ENCODE measurements at places on chromosomes 11 and 22. TPM values are rescaled to one million over a fixed set of nuclear protein-coding genes. Genes with fewer than 3 reads are reported as not detected.

GRCh38 chr11:92204731-92205130, 19.9 kb upstream of the FAT3 start:
- no peaks in the 10 kb centered on the region for H3K36me3 ChIP-seq
- H3K27me3 ChIP-seq = no peaks in the 10 kb centered on the region
- no peak overlapping the region for H3K27ac ChIP-seq
- DNase-seq = no peak
- H3K4me3 ChIP-seq = no peak overlapping the region

- no peak overlapping the region for H3K4me3 ChIP-seq
- H3K27ac ChIP-seq = no peak overlapping the region
- DNase-seq = no peak
- no peaks in the 10 kb centered on the region for H3K27me3 ChIP-seq
- H3K4me1 ChIP-seq = no peaks in the 10 kb centered on the region
These were observed 19.0 kb downstream of the POLD3 start for GRCh38 chr11:74611369-74611861.

DNA sequence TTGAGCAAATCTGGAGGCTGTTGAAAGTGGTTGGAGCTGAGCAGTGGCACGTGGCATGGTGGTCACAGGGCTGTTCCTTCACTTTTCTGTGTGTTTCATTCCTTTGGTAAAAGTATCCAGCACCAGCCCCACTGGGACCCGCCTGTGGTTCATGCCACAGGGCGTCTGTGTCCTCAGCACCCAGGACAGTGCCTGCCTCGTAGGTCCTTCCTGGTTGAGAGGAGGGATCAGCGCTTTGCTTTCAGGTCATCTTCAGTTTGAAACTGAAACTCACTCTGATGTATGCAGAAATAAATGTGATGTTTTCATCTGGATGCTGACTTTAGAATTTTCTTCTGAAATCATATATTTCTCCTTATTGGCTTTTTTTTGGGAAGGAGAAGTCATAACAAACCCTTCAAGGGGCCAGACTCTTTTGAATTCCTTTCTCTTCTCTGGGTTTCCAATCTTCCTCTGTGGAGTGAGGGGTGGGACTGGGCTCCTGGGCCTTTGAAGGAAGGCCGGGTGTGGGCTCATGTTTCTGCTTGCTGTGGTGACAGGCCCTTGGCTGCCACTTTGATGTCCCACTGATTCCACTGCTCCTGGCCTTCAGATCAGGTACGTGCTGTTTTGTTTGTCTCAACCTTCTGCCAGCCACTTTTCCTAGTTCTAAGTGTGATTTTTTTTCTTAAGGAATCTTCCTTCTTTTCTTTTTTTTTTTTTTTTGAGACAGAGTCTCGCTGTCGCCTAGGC, 26.2 kb downstream of the TBC1D22A start:
- H3K36me3 ChIP-seq = peaks cover 17% of the 10 kb centered on the region
- no peaks in the 10 kb centered on the region for H3K27me3 ChIP-seq
- H3K4me1 ChIP-seq = peaks cover 9% of the 10 kb centered on the region
- H3K4me3 ChIP-seq = no peak overlapping the region
- peak; percentile 27 for DNase-seq

GRCh38 chr11:123080015-123080414, 18.1 kb upstream of the HSPA8 start:
- H3K4me1 ChIP-seq = peaks cover 16% of the 10 kb centered on the region
- DNase-seq = no peak
- no peak overlapping the region for H3K4me3 ChIP-seq
- H3K27me3 ChIP-seq = no peaks in the 10 kb centered on the region
- H3K27ac ChIP-seq = no peak overlapping the region

- H3K27me3 ChIP-seq = no peaks in the 10 kb centered on the region
- no peaks in the 10 kb centered on the region for H3K4me1 ChIP-seq
- H3K36me3 ChIP-seq = no peaks in the 10 kb centered on the region
- no peak for DNase-seq
- H3K4me3 ChIP-seq = no peak overlapping the region
- H3K27ac ChIP-seq = no peak overlapping the region
These were observed 53.6 kb downstream of the SYT13 start for GRCh38 chr11:45232341-45233080.

DNA sequence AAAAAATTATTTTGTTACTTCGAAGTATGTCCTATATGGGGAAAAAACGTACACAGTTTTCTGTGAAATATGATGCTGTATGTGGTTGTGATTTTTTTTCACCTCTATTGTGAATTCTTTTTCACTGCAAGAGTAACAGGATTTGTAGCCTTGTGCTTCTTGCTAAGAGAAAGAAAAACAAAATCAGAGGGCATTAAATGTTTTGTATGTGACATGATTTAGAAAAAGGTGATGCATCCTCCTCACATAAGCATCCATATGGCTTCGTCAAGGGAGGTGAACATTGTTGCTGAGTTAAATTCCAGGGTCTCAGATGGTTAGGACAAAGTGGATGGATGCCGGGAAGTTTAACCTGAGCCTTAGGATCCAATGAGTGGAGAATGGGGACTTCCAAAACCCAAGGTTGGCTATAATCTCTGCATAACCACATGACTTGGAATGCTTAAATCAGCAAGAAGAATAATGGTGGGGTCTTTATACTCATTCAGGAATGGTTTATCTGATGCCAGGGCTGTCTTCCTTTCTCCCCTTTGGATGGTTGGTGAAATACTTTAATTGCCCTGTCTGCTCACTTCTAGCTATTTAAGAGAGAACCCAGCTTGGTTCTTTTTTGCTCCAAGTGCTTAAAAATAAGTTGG, 38.3 kb downstream of the EHF start:
- DNase-seq = no peak
- no peak overlapping the region for H3K4me3 ChIP-seq
- no peaks in the 10 kb centered on the region for H3K27me3 ChIP-seq
- no peaks in the 10 kb centered on the region for H3K4me1 ChIP-seq
- H3K36me3 ChIP-seq = no peaks in the 10 kb centered on the region
- H3K27ac ChIP-seq = no peak overlapping the region

- H3K27me3 ChIP-seq = no peaks in the 10 kb centered on the region
- no peaks in the 10 kb centered on the region for H3K4me1 ChIP-seq
These were observed 25.5 kb downstream of the LDLRAD3 start for GRCh38 chr11:35969089-35970042.

DNA sequence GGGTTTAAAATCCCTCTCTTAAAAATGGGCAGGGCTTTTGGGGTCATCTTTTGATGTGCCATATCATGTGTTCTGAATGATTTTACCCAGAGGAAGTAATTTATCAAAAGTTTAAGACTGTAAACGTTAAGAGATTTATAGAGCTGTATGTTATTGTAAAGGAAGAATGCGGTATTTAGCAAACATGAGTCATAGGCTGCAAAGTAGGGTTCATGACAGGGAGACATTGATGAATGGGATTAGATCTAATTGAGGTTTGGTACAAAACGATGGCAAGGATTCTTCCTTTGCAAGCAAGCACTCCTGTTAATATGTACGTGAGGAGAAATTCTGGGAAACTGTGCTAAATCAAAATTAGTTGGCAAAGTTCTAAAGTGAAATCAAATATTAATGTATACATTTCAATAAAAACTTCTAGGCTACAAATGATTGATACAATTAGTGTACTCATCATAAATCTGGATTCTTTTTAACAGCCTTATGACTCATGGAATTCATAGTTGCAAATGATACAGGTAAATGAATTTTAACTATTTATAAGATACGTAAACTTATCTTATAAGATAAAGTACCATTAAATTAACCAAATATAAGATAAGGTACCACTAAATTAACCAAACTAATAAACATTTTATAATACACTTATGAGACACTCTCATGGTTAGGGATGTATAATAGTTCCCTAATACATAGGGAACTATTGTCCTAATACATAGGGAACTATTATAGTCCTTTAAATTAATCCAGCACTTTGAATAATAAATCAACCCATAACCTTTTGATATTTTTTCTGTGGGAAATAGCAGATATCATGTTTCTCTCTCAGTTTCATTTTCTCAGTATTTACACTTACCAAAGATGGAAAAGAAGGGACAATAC, 58.4 kb downstream of the KIF18A start:
- no peak overlapping the region for H3K27ac ChIP-seq
- H3K4me3 ChIP-seq = no peak overlapping the region
- H3K27me3 ChIP-seq = no peaks in the 10 kb centered on the region
- H3K4me1 ChIP-seq = no peaks in the 10 kb centered on the region

- H3K27me3 ChIP-seq = peaks cover 19% of the 10 kb centered on the region
- H3K36me3 ChIP-seq = no peaks in the 10 kb centered on the region
- H3K27ac ChIP-seq = no peak overlapping the region
These were observed 3.7 kb upstream of the GAL start for GRCh38 chr11:68680541-68681231.

DNA sequence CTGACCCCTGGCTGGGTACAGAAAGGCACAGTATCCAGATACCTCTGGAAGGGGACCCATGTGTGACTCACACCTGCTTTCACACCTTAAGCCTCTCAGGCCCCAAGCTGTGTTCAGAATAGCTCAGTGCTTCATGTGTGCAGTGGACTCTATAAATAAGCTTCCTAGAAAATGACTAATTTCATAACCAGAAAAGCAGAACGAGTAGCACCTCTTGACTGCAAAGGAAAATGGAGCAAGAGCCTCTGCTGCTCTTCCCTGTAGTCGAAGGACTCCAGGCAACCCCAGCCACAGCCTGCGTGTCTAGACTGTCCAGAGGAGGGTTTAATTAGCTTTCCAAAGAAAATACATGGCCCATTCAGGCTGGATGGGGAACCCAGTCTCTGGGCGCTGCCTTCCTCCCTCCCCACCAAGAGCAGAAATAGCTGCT, 23.1 kb downstream of the PTPN5 start:
- no peak overlapping the region for H3K27ac ChIP-seq
- no peak for DNase-seq
- H3K4me1 ChIP-seq = no peaks in the 10 kb centered on the region
- no peaks in the 10 kb centered on the region for H3K27me3 ChIP-seq

- no peaks in the 10 kb centered on the region for H3K36me3 ChIP-seq
- H3K27me3 ChIP-seq = no peaks in the 10 kb centered on the region
- DNase-seq = no peak
- H3K4me1 ChIP-seq = no peaks in the 10 kb centered on the region
- peak overlapping the region; percentile 85 for H3K27ac ChIP-seq
- H3K4me3 ChIP-seq = no peak overlapping the region
These were observed 136.4 kb downstream of the CCDC81 start for GRCh38 chr11:86511086-86511551.

- H3K27me3 ChIP-seq = no peaks in the 10 kb centered on the region
- H3K36me3 ChIP-seq = no peaks in the 10 kb centered on the region
- H3K27ac ChIP-seq = no peak overlapping the region
- H3K4me3 ChIP-seq = no peak overlapping the region
- H3K4me1 ChIP-seq = peaks cover 12% of the 10 kb centered on the region
These were observed 39.1 kb upstream of the SMIM38 start for GRCh38 chr11:69116671-69117070.

- H3K27me3 ChIP-seq = no peaks in the 10 kb centered on the region
- H3K4me1 ChIP-seq = no peaks in the 10 kb centered on the region
- H3K36me3 ChIP-seq = peaks cover 3% of the 10 kb centered on the region
- H3K27ac ChIP-seq = no peak overlapping the region
- no peak overlapping the region for H3K4me3 ChIP-seq
- DNase-seq = no peak
These were observed 14.0 kb downstream of the RGL4 start for GRCh38 chr22:23704829-23705228.

- H3K4me3 ChIP-seq = no peak overlapping the region
- H3K27me3 ChIP-seq = no peaks in the 10 kb centered on the region
- DNase-seq = no peak
- H3K36me3 ChIP-seq = no peaks in the 10 kb centered on the region
- no peak overlapping the region for H3K27ac ChIP-seq
These were observed 57.5 kb downstream of the MYEOV start for GRCh38 chr11:69351460-69351859.

DNA sequence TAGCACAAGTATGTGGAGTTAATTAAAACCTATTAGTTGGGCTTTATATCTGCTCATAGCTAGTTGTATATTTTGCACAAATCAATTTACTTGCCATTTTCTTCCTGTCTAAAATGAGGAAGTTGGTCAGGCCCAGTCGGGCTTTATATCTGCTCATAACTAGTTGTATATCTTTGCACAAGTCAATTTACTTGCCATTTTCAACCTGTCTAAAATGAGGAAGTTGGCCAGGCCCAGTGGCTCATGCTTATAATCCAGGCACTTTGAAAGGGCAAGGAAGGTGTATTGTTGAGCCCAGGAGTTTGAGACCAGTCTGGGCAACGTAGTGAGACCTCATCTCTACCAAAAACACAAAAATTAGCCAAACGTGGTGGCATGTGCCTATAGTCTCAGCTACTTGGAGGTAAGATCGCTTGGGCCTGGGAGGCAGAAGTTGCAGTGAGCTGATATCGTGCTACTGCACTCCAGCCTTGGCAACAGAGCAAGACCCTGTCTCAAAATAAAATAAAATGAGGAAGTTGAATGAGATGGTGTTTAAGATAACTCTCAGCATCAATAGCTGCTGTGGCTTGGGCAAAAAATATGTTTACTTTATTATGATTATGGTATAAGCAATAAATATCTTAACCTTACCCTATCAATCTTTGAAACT, 1558.6 kb upstream of the RAG2 start:
- no peak overlapping the region for H3K4me3 ChIP-seq
- no peaks in the 10 kb centered on the region for H3K27me3 ChIP-seq
- H3K27ac ChIP-seq = no peak overlapping the region
- DNase-seq = no peak

DNA sequence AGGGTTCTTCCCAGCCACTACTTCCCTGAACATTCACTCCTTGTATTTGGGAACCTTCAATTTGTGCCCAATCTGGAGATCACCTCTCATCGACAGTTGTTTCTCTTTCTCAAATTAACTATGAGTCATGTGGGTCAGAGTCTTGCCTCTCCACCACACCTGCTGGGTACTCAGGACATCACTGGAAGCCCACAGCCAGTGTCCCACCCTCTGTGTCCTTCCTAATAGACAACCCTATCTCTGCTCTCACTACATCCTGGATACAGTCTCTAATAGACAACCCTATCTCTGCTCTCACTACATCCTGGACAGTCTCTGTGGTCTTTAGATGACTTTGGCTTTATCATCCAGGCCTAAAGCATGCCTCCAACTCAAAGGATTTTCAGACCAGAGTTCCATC, 70.1 kb downstream of the ARL14EP start:
- no peak overlapping the region for H3K4me3 ChIP-seq
- H3K36me3 ChIP-seq = no peaks in the 10 kb centered on the region
- DNase-seq = no peak
- no peak overlapping the region for H3K27ac ChIP-seq

DNA sequence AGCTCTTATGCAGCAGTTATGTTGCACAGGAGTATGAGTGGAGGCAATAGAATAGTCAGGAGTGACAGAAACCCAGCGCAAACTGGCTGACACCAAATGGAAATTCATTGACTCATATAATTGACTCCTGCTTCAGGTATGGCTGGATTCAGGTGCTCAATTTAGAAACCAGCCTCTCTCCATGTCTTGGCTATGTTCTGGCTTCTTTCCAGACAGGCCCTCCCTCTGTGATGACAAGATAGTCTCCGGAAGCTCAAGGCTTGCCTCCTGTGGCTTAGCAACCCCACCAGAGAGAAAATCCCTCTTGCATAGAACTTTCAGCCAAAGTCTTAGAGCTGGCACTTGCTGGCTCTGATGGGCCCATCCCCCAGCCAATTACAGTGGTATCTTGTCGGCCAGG, 28.1 kb upstream of the MN1 start:
- H3K4me3 ChIP-seq = no peak overlapping the region
- H3K27me3 ChIP-seq = no peaks in the 10 kb centered on the region
- H3K4me1 ChIP-seq = no peaks in the 10 kb centered on the region
- no peak for DNase-seq

The HNRNPUL2 gene
- 38.7 TPM for total RNA-seq

The OR8G5 gene
- not detected for total RNA-seq

The NAALAD2 gene
- 7.0 TPM for total RNA-seq

The RFPL2 gene
- total RNA-seq = not detected

The OR5B21 gene
- total RNA-seq = not detected

The MFRP gene
- not detected for total RNA-seq

The CARNS1 gene
- total RNA-seq = 0.83 TPM

The DEPDC7 gene
- 76.2 TPM for total RNA-seq

The TBCEL gene
- 13.1 TPM for total RNA-seq

Data from Peyer's patch (tissue), 4 donors.